ENCODE measurements at places on chromosomes 5 and 9.

DNA sequence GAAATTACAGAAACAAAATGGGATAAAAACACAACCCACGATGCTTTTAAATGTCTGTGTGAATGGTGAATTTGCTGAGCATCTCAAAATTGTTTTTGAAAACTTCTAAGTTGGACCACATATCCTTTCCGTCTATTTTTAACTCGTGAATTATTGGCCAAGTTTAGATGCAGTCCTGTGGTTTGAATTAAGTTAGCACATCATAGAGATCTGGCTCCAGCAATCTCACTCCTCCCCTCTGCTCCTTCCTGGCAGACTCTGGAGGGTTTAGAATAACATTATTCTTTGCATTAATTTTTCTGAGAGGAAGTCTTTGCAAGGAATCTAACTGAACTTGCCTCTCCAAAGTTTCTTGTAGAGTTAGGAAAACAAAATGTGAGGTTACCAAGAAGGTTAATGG, 14.5 kb upstream of the ANKRD55 start:
- DNase-seq, result no peak

DNA sequence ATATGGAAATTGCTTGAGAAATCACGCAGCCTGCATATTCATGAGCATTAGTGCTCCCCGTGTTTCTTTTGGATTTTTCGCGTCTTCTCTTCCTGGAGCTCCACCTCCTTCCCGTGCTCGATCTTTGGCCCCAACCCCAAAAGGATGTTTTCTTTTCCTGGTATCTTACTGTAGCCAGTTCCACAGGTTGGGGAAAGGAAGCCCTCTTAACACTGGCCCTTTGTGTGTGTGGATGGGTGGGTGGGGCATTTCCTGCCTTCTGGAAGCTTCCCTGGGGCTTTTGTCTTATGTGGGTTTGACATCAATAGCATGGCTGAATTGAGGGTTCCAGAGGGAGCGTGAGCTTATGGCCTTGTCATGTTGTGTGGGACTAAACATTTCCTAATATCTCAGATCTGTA, 21.9 kb downstream of the STXBP1 start:
- no peak for DNase-seq

DNA sequence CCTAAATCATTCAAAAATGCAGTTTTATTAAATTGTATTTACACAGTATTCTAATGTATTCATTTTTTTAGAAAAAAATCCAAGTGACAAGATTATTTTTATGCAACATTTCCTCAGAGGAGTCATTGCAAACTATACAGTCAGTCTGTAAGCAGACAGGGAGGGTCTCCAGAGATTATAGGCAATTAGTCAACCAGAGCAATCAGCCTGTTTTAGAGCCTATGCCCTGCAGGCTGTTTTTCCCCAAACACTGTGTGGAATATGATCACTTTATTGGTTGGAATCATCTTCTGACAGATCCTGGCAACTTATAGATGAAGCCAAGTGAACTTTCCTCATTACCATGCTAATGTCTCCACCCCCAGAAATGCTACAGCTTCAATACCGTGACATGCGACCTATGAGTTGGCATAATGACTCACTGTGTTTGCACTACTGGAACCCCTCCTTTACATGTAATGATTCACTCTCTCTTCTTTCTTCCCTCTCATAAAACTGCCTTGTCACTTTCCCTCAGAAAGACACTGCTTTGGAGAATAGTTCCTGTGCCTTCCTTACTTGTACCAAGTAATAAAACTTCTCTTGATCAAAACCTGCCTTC, 577.7 kb upstream of the FTMT start:
- DNase-seq, result no peak

DNA sequence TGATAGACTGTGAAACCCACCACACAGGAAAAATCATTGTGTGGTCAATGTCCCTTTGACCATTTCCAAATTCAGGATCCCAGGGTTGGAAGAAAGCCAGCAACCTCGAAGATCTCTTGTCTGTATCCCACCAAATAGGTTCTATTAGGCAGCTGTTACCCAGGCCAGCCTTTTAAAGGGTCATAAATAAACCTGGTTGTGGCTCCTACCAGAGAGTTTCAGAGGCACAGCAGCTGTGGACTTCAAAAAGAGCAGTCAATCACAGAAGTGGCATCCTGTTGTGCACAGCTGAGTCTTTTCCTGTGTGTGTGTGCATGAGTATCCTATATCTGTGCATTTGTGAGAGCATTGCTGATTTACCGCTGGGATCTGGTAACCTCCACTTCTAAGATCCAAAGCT, 23.7 kb upstream of the OR2S2 start:
- DNase-seq, result no peak

GRCh38 chr9:92247296-92247695, 46.2 kb downstream of the IARS1 start:
- DNase-seq, result no peak

DNA sequence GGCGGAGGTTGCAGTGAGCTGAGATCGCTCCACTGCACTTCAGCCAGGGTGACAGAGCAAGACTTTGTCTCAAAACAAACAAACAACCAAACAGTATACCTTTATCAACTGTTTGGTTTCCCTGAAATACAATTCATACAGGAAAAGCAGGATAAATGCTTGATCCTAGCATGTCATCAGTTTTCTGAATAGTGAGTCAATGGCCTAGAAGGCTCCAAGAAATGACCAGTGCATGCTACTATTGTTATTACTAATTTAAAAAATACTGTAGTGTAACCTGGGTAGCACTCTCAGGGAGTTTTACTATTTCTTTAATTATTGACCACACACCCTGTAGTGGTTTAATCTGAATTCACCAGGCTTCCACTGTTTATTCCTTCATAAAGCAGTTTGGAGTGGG, 101.0 kb upstream of the PTPN3 start:
- DNase-seq, result no peak
